ENCODE measurements at places on chromosomes 12 and 14. TPM values are rescaled to one million over a fixed set of nuclear protein-coding genes. Genes with fewer than 3 reads are reported as not detected.

SOX5 gene
- 0.13 TPM for polyA plus RNA-seq

RND1 gene
- polyA plus RNA-seq = 0.31 TPM

LBHD2 gene
- not detected for polyA plus RNA-seq

FGF6 gene
- not detected for polyA plus RNA-seq

GDF3 gene
- polyA plus RNA-seq = not detected

RHEBL1 gene
- 1.3 TPM for polyA plus RNA-seq

EGLN3 gene
- polyA plus RNA-seq = 0.47 TPM

TROAP gene
- polyA plus RNA-seq = 24.8 TPM

EFS gene
- 2.7 TPM for polyA plus RNA-seq

ACOT4 gene
- 0.67 TPM for polyA plus RNA-seq

WNT1 gene
- not detected for polyA plus RNA-seq

SYCP3 gene
- not detected for polyA plus RNA-seq

OR6C76 gene
- polyA plus RNA-seq = not detected

RNASE13 gene
- polyA plus RNA-seq = not detected
